CD4-positive, alpha-beta T cell treated with Interleukin-6 at 100 ng/mL for 8 hours (primary cell): ENCODE measurements at places on chromosomes 1 and 21.

DNA sequence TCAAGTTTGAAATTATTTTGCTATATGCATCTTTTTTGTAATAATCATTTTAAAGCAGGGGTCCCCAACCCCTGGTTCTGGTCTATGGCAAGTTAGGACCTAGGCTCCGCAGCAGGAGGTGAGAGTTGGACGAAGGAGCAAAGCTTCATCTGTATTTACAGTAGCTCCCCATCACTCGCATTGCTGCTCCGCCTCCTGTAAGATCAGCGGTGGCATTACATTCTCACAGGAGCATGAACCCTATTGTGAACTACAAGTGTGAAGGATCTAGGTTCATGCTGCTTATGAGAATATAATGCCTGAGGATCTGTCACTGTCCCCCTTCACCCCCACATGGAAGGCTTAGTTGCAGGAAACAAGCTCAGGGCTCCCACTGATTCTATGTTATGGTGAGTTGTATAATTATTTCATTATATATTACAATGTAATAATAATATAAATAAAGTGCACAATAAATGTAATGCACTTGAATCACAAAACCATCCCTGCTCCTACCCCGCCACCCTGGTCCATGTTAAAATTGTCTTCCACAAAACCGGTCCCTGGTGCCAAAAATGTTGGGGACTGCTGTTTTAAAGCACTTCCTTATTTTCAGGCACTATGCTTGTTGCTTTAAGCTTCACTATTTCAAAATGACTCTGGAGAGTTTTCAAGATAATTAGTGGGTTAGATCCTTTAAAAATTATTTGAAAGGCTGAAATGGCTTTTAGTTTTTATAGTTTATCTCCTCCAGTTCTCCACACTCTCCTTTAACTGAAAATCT lies 74.8 kb downstream of the PLA2G4A start:
- DNase-seq: no peak

DNA sequence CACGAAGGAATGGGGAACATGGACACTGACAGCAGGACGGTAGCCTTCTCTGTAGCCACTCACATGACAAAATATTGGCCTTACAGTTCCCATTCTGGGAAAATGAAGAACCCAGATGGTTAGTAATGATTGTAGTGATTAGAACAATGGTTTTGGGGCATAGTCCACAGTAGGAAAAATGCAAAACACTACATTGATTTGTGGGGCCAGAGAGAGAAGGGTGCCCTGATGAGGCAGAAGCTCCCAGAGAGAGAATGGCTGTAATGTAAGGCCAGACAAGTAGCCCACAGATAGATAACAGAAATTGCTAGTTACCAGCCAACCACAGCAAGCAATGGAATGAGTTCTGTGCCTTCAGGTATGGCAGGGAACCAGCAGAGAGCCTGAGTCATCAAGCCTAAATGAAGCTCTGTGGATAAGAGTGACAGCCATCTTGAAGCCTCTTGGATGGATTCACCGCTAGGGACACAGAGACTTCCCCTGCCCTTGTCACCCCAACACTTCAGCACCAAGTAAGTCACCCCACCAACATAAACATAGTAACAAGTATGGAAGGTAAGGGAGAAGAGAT lies 206.1 kb downstream of the BACH1 start:
- no peak for DNase-seq

- no peak for DNase-seq
These were observed 69.4 kb upstream of the TLR5 start for GRCh38 chr1:223212441-223212840.

GRCh38 chr1:70874063-70874462 lies 173.6 kb downstream of the PTGER3 start:
- DNase-seq: no peak

DNA sequence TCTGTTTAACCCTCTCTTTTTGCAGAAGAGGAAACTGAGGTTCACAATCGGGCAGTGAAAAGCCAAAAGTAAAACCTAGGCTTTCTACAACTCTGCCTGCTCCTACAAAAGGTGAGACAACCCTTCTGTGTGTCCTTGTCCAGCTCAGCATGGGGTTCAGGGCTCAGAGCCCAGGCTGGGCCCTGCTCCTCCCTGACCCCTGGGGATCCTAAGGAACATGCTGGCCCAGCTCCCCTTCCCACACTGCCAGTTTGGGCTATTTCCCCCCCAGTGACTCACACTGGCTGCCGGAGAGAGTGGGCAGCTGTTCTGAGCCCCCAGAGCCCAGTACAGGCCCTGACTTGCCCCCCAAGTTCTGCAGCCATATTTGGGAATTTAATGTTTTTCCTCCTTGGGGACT lies 8.9 kb downstream of the FAM229A start:
- no peak for DNase-seq

DNA sequence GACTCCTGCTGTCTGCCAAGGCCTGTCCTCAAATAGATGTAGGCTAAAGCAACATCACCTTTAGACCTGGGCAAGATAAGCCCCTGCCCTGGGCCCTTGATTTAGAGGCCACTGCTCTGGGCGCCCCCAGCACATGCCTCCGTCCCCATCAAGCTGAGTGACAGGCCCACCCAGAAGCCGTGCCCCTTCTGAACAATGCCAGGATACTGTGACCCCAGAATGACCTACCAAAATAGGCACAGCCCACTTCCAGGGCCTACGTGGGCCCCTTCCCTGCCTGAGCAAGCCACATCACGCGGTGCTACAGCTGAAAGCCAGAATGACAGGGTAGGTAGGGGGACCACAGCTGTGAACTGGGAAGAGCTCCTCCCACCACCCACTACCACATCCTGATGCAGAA lies 24.7 kb upstream of the BECN2 start:
- DNase-seq: no peak

DNA sequence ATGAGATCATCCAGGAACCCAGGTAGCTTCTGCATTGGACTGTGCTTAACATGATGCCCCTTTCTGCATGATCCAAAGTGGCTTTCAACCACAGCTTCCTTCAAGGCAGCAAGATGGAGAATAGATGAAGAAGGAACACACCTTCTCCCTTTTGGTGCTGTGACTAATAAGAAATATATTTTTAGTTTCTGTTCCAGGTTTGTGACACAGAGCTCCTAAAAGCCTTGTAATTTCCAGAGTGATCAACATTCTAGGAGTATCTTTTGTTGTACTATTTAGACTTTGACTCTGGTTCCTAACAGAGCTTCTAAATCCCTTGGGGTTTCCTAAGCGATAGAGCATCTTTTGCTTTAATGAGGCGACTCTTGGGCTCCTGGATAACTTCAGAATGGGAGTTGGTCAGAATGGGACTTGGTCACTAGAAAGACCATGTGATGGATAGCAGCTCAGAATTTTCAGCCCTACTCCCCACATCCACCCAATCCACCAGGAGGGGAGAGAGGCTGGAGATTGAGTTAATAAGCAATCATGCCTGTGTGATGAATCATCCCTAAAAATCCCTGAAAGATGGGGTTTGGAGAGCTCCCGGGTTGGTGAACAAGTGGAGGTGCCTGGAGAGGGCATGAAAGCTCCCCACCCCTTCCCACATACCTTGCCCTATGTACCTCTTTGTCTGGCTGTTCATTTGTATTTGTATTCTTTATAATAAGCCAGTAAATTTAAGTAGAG lies 134.8 kb downstream of the FGGY start:
- DNase-seq: no peak

- DNase-seq: no peak
These were observed 6.0 kb downstream of the TENT5B start for GRCh38 chr1:27006683-27007082.

GRCh38 chr1:81478219-81478618 lies 322.5 kb upstream of the ADGRL2 start:
- no peak for DNase-seq

GRCh38 chr1:212451416-212452322 lies 18.9 kb downstream of the NENF start:
- no peak for DNase-seq

GRCh38 chr1:184422490-184423233 lies 35.8 kb downstream of the C1orf21 start:
- no peak for DNase-seq

- no peak for DNase-seq
These were observed 18.2 kb upstream of the CLDN8 start for GRCh38 chr21:30234050-30234449.

GRCh38 chr1:208791456-208791855 lies 547.3 kb upstream of the PLXNA2 start:
- DNase-seq: no peak

DNA sequence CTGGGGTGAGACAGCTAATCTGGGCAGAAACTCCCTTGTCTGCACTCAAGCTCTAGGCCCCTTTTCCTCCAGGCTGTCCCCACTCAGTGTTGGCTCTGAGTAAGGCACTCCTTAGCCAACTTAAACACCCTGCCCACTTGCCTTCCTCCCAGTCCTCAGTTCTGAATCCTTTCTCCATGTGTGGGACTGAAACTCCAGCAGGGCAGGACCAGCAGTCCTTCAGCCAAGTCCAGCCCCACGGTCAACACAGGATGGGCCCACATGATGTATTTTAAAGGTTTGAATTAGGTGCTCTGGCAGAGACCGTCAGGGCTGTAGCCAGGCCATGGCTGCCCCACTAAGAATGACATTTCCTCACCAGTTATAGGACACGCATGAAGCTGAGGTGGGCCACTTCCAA lies 107.8 kb downstream of the EDEM3 start:
- no peak for DNase-seq
